ENCODE measurements at places on chromosomes 13 and 19.

DNA sequence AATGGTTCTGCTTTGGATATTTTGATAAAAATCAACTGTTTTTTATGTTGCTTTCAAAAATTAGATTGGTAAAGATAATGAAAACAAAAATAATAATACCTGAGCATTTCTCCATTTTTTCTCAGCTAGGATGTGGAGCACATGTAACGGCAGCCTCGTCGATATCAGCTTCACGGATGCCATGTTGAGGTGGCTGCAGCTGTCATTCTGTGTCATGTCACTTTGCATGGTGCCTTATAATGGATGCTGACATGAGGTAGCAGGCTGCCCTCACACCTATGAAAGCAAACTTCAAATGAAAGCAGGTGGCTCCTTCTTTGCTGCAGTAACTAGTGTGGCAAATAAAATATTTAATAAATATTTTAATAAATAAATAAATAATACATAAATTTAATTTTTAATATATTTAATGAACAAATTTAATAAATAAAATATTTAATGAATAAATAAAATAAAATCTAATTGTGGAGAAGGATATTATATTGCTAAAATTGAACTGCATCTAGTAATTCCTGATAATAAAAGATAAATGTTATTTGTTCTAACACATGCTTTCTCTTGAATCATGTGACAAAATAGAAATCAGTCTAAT, 955.7 kb upstream of the SLC10A2 start:
- no peak for ATAC-seq

DNA sequence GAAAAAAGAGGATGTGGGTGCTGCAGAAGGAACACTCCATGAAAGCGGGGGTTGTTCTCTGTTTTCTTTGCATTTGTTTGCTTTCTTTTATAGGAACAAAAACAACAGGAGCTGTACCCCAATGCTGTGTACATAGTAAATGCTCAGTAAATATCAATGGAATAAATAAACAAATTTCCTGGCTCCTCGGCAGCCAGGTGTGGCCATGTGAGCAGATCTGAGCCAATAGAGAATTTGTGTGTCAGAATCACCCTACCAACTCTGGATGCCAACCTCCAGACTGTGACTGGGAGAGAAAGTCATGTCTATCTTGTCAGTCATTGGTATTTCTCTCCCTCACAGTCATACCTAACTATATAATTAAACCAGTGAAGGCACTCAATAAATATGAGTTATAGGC, 10.6 kb upstream of the CLPP start:
- ATAC-seq, result no peak

- no peak for ATAC-seq
Observed at GRCh38 chr13:109794095-109794494, 7.7 kb upstream of the IRS2 start.

DNA sequence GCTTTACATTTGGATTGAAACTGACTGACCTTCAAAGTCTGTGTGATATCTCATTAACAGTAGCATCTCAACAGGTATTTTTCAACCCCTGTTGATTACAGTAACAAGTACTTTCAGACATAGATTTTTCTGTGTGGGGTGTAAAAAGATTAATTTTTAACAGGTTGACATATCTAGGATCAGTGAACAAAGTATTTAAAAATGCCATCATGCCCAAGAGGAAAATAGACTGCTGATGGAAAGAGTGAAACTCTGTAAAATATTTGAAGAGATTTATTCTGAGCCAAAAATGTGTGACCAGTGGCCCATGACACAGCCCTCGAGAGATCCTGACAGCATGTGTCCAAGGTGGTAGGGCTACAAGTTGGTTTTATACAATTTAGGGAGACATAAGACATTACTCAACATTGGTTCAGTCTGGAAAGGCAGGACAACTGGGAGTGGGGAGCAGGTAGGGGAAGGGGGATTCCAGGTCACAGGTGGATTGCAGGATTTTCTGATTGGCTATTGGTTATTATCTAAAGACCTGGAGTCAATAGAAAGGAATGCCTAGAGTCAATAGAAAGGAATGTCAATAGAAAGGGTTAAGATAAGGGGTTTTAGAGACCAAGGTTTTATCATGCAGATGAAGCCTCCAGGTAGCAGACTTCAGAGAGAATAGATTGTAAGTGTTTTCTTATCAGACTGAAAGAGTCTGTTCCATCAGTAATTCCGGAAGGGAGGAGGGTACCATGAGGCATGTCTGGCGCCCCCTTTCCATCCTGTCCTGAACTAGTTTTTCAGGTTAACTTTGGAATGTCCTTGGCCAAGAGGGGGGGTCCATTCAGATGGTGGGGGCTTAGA, 29.1 kb downstream of the TNFRSF19 start:
- ATAC-seq, result no peak

DNA sequence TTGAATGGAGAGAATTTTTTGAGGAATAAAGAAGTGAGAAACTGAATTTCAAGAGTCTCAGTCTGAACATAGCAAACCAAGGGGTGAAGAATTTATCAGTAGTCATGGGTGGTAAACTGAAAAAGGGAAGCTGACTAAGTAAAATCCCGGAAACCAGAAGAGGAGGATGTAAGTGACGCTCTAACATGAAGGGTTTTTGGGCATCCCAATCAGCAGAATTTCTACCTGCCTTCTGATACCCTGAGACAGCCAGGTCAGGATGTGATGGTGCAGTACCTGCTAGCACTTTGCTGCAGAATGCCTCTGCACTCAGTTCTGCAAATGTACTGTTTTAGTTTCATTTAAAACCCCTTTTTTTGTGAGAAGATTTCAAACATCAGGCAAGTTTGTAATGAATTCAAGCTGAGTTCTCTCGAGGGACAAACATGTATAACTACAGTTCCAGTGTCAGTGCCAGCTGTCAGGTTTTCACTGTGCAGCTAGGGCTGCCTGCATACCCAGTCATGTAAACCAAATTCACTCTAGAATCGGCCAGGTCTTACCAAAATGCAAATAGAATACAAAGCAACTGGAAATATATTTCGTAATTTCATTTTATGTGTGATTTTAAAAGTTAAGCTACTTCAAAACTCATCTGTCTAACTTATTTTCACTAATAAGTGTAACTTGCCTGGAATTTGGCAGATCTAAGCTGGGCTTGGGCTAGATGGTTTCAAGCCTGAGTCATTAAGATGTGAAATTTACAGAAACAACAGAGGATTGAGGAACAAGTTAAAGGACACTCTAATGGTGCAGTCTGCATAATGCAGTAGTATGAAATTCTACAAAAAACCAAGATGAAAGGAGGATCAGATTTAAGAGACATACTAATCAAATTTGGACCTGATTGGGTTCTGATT, 13.8 kb downstream of the METTL21C start:
- peak; percentile 53 for ATAC-seq

GRCh38 chr19:28596561-28597071, 616.3 kb downstream of the UQCRFS1 start:
- no peak for ATAC-seq

DNA sequence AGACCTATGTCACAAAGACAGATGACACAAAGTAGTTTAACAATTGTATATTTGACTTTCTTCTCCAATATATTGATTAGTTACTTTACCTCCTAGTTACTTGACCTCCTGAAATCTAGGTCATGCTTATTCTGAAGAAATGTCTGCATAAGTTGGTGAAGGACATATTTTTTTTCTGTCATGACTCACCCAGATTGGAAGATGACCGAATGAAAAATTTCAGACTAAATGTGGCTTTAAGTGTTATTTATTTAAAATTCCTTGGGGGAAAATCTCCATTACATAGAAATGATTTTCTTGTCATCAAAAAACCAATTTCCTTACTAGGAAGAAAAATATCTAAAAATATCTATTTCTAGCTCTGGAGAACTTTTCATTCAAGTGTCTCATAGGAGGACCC, 217.1 kb downstream of the POSTN start:
- no peak for ATAC-seq

DNA sequence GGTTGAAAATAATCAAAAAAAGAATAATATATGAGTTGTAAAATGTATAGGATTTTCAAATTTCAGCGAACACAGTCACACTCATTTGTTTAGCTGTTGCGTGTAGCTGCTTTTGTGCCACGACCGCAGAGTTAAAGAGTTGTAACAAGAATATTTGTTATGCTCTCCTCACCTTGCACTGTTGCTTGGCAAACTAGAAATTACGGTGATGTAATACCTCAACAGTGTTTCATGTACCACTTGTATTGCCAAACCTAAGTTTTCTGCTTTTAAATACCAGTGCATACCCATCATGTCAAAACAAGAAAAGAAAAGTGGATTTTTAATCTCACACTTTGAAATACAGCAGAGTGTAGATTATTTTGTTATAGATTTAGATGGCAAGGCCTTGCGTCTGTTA, 201.1 kb downstream of the NBEA start:
- no peak for ATAC-seq

DNA sequence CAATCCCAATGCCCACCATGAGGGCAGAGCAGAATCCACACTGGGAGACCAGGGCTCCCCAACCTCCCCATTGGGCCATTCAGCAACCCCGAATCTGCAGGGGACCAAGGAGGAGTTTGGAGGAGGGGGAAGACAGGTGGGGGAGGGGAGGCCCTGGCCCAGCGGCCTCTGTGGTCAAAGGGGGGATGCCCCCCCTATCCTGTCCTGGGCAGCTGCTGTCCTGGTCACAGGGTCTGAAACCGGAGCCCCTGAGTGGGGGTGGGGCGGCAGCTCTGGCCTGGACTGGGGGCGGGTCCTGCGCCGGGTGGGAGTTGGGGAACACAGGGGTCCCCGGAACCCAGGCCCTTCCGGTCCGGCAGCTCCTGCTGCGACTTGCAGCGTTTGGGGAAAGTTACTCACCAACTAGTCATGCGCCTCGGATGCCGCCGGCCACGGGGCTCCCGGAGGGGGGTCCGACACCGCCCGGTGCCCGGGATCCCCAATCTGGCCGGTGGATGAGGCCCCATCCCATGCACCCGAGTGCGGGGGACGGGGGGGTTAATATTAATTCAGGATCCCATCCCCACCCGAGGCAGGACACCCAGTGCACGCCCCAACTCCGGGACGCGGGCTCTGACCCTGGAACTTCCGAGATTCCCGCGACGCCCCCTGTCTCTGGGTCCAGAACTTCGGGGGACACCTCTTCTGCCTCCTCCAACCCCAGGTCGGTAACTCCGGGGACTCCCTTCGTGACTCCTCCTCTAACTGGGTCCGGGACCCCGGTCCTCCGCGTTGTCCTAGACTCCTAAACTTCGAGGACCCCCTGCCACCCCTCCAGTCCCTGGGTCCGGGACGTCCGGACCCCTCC, 872 bp downstream of the HOMER3 start:
- ATAC-seq, result no peak

GRCh38 chr13:34085204-34085603, 267.3 kb downstream of the RFC3 start:
- no peak for ATAC-seq

- ATAC-seq, result no peak
Observed at GRCh38 chr13:39253774-39254173, 215.5 kb downstream of the NHLRC3 start.

- ATAC-seq, result no peak
Observed at GRCh38 chr13:64591971-64592370, 2638.2 kb downstream of the PCDH9 start.

DNA sequence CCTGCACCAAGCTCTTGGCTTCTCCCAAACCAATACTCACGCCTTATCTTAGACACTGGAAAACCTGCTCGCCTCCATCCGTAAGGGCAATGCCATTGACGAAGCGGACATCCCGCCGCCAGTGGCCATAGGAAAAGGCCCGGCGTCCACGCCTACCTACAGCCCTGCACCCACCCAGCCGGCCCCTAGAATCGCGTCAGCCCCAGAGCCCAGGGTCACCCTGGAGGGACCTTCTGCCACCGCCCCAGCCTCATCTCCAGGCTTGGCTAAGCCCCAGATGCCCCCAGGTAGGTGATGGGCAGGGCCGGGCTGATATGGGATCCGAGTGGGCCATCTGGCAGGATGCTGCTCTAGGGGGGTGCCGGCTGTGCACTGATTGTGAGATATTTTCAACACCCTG, 7.4 kb downstream of the CC2D1A start:
- no peak for ATAC-seq

DNA sequence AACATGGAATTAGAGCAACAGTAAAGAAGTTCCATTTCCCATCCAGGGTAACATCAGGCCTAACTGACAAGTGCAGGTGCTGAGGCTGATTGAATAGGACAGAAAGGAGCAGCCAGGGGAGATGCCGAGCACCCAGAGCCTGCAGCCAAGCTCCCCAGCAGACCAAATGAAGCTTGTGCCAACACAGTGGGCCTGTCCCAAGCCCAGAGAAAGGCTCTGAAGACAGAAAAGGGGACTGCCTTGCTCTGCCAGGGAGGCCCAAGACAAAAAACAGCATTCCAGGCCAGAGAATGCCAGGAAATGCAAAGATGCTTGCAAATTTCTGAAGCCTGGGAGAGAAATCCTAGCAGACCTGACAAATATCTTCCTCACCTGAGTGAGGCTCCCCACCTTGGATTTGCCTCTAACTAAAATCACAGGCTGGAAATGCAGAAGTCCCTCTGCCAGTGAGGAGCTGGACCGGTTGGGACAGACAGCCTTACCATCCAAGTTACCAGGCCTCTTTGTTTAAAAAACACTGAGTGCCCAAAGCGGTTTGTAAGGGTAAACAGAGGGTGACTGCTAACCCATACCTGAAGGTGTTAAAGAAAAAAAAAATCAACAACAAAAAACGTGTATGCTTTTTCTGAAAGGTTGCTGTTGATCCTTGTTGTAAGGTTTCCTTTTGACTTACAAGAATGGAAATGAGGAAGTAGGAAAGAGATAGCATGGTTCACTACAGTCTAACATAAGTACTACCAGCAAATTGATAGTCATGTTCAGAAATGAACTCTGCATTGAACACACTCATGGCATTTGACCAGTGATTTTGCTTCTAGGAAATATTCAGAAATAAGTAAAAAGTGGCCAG, 11.8 kb upstream of the HMGB1 start:
- no peak for ATAC-seq

Data from activated CD4-positive, CD25-positive, alpha-beta regulatory T cell treated with anti-CD3 and anti-CD28 coated beads, Interleukin-2, amount 50 U/mL, for 24 hours (primary cell).